Activated CD8-positive, alpha-beta memory T cell treated with anti-CD3 and anti-CD28 coated beads for 1 hour (primary cell): ENCODE measurements at places on chromosomes 2 and 18.

- DNase-seq, result no peak
These were observed 85.5 kb downstream of the ADCYAP1 start for GRCh38 chr18:990197-990596.

DNA sequence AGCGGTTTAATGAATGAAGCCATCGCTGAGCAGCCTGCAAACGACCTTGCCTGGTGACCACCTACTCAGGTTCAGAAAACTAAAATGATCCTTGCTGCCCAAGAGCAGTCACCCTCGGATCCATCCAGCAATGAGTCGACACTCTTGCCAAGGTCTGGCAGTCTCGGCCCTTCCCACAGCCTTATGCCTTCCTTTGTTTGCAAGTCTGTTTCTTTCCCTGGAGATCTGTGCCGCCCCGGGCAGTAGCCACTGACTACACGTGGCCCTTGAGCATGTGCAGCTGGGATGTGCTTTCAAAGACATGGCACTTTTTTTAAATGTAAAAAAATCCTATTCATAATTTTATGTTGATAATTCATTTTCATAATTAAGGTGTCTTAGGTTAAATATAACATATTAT, 37.2 kb upstream of the SLC35G4 start:
- DNase-seq, result no peak

DNA sequence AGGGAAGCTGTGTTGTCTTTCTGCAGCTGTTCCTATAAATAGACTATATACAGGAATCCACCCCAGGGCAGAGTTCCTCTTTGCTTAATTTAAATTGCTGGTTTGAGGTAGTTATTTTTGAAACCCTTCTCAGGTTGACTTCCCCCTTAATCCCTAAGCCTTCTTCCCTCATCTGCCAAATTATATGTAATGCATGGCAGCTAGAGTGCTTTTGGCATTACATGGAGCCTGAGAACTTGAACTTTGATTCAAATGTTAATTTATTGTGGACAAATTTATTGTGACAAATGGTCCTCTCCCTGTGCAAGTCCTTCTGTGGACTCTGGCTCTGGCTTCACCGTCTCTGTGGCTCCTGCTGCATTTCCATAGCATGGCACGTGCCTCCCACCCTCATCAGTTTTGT, 29.2 kb downstream of the MYO1B start:
- DNase-seq, result no peak

- DNase-seq, result no peak
These were observed 47.7 kb downstream of the OSBPL6 start for GRCh38 chr2:178241844-178242551.

DNA sequence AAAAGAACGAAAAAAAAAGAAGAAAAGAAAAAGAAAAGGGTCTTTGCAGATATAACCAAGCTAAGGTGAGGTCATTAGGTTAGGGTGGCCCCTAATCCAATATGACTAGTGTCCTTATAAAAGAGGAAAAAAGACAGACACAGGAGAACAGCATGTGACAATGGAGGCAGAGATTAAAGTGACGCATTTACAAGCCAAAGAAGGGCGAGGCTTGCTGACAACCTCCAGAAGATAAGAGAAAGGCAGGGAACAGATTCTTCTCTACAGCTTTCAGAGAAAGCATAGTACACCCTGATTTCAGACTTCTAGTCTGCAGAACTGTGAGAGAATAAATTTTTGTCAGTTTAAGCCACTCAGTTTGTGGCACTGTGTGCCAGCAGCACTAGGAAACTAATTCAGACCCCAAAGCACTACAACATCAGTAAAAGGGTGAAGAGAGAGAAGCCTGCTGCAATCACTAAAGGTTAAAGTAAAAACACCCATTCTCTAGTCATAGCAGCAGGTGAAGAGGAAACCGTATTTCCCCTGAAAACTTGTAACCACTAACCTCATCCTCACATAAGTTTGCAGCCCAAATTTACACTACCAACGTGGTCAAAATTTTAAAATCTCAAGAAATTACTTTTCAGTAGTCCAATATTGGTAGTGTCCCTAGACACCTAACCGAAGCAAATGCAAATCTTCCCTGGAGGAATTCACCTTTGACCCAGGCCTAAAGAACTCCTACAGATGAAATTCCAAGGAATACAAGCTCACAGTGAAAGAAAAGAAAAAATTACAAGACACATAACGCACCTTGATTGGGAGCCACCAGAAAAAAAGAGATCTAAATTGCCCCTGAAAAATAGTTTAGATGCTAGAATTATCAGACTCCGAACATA, 17.5 kb downstream of the REEP1 start:
- no peak for DNase-seq

GRCh38 chr2:112881217-112881985, 29.6 kb upstream of the IL37 start:
- no peak for DNase-seq

- DNase-seq, result no peak
These were observed 78.2 kb downstream of the THNSL2 start for GRCh38 chr2:88248280-88248828.
